GM04503 (cell line): ENCODE measurements at places on chromosomes 4 and X.
A peak's percentile ranks its signal among the peaks of the same experiment; 100 is the strongest.

GRCh38 chr4:13403833-13404232 lies 80.3 kb downstream of the RAB28 start:
- no peak for DNase-seq

GRCh38 chr4:173332021-173332487 lies 2.1 kb downstream of the HMGB2 start:
- DNase-seq, result no peak

DNA sequence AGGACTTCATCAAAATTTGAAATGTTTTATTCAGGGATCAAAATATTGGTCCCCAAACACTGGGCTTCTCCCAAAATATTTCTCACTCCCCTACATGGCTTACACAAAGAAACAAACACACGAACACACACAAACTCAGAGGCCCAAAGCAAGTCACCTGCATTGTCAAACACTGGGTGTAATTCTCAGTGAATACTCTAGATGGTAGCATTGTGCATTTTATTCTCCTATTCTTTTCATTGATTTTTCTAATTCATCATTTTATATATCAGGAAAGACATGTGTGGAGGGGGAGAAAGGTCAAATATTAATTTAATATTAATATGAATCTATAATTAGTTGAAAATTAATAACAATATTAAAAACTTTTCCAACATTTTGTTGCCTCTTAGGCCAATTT lies 72.3 kb upstream of the TNMD start:
- no peak for DNase-seq

- DNase-seq, result no peak
These were observed 315.9 kb downstream of the MAPK10 start for GRCh38 chr4:86043755-86044592.

GRCh38 chr4:10694151-10694827 lies 9.7 kb upstream of the CLNK start:
- no peak for DNase-seq

DNA sequence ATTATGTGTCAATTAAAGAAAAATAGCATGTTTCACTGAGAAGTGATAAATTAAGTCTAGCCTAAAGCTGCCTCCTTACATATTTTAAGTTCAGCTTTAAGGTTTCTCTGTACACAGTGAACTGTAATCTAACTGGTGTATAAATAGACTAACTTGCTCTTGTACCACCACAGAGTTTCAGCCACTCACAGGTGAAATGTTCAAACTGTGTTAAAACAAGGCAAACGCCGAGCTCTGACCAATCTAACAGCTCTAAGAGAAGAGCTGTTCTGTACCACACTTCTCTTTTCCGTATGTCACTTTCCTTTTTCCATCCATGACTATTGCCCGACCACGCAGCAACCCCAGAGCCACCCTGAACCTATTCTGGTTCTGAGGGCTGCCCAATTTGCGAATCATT lies 64.5 kb downstream of the DCHS2 start:
- no peak for DNase-seq

GRCh38 chr4:116949856-116950255 lies 135.5 kb downstream of the TRAM1L1 start:
- DNase-seq, result no peak

- DNase-seq, result no peak
These were observed 8.5 kb downstream of the SLC25A43 start for GRCh38 chrX:119407681-119408080.

GRCh38 chrX:40327085-40327484 lies 229.3 kb upstream of the BCOR start:
- DNase-seq, result no peak

GRCh38 chr4:81905971-81906370 lies 434.3 kb upstream of the RASGEF1B start:
- no peak for DNase-seq

GRCh38 chrX:131677655-131678628 lies 134.1 kb downstream of the OR13H1 start:
- DNase-seq, result no peak

- DNase-seq, result no peak
These were observed 57.5 kb upstream of the WDR1 start for GRCh38 chr4:10173754-10174749.

GRCh38 chr4:6221851-6222760 lies 21.8 kb upstream of the JAKMIP1 start:
- no peak for DNase-seq

- DNase-seq, result peak; percentile 49
These were observed 112.0 kb upstream of the TBL1X start for GRCh38 chrX:9352694-9353411.

GRCh38 chrX:31178064-31178768 lies 106.4 kb upstream of the FTHL17 start:
- no peak for DNase-seq

DNA sequence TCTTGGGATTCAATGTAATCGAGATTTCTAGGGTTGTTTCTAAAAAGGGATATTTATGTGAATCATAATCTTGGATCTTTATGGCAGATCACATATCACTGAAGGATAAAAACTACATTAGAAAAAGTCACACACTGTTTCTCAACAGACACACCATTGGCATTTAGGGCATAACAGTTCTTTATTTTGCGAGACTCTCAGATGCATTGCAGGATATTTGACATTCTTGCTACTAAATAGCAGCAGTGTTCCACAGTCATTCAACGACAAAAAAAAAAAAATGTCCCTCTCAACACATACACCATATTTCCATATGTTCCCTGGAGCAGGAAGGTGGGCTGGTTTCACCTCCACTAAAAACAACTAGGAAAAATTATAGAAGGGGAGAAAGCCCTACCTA lies 243.4 kb upstream of the PCDH18 start:
- no peak for DNase-seq

- no peak for DNase-seq
These were observed 26.3 kb downstream of the RTL5 start for GRCh38 chrX:72105436-72105835.

GRCh38 chrX:115021121-115021520 lies 3.7 kb upstream of the IL13RA2 start:
- no peak for DNase-seq

DNA sequence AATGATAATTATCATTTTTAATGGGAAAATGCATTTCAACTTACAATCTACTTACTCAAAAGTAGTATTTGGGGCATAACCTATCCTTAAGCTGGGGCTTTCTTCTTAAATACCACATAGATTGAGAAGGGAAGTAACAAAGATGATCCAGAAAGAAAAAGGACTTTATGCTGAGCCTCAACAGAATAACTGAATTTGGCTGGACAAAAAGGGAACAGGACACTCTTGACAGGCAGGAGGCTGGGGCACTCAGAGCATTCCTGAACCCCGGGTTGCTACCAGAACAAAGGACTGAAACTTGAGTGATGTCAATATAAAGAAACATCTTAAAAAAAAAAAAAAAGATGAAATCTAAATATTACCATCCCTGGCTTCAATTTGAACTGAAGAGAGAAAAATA lies 23.9 kb downstream of the RELL1 start:
- DNase-seq, result no peak

- DNase-seq, result no peak
These were observed 93.8 kb downstream of the MANBA start for GRCh38 chr4:102667001-102667400.

- DNase-seq, result no peak
These were observed 31.3 kb downstream of the IGFBP7 start for GRCh38 chr4:57078685-57079521.

DNA sequence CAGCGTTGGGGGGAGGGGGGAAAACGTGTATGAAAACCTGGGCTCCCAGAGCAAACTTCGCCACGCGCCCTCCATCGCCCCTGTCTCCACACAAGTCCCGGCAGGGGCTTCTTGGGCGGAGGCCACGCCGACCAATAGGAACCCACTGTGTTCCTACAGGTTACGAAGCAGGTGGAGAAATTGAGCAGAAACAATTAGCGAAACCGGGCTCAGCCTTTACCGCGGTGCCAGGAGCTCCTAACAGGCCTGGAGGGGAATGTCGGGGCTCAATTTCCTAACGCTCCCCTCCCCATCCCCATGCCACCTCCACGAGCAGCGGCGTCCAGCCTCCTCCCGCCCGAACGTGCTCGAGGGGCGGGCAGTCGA lies 589 bp upstream of the KIT start:
- no peak for DNase-seq

DNA sequence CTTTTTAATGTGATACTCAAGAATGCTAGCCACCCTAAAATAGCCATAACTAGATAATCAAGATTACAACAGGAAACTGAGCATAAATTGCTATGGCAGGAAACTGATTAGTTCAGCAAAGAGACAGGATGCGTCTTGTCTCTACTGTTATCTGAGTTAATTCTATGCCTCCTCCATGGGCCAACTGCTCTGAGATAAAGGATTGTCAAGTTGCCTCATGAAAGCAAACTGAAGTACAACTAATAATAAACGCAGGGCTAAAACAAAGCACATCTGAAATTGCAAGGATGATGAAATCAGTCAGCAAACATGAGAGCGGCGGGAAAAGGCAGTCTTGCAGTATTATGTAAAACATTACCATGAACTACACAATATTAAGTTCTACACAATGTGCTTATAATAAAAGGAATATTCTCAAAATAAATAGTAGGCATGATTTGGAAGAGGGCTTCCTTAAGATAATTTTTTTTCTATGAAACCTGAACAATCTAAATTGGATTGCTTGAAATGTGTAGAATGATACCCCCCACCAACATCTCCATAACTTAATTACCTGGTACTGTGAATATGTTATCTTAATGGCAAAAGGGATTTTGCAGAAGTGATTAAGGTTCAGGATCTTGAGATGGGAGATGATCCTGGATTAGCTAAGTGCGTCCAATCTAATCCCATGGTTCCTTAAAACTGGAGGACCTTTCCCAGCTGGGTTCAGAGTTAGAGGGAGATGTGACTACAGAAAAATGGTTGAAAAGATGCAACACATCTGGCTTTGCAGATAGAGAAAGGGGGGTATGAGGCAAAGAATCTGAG lies 65.9 kb downstream of the ANTXR2 start:
- no peak for DNase-seq

DNA sequence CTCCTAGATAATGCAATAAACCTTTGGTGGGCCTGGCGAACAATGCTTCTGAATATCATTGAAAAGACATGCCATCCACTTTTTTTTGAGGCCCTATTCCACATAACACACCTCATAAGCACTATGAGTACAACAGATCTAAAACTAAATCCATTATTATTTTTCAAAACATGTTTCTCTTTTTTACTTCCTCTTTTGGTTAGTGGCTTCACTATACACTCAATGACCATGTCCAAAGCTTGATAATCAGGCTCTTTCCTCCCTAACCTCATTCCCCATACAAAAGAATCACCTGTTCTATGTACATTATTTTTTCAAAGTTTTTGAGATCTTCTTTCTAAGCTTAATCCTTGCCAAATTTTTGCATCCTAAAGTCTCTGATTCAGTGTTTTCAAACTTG lies 20.4 kb upstream of the NPY2R start:
- DNase-seq, result no peak

GRCh38 chr4:94758141-94758699 lies 465 bp downstream of the BMPR1B start:
- DNase-seq, result no peak

DNA sequence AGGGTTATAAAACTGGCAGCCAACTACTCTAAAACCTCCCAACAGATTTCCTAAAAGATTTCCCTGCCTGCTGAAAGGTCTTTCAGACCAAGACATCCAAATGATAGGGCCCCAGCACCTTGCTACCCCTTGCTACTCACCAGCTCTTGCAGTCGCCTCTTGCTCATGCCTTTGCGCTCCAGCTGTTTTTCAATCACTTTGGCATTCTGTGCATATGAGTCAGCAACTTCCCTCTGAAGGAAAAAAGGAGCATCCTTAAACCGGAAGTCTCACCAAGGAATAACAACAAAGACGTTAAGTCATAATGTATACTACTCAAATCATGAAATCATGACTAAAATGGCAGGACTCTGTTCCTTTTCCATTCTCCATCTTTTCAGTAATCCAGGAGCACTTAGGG lies 24.0 kb downstream of the STEEP1 start:
- DNase-seq, result peak; percentile 42

GRCh38 chrX:130079824-130080406 lies 30.4 kb downstream of the ELF4 start:
- DNase-seq, result peak; percentile 50

- no peak for DNase-seq
These were observed 70.8 kb downstream of the LUZP4 start for GRCh38 chrX:115360220-115360781.

DNA sequence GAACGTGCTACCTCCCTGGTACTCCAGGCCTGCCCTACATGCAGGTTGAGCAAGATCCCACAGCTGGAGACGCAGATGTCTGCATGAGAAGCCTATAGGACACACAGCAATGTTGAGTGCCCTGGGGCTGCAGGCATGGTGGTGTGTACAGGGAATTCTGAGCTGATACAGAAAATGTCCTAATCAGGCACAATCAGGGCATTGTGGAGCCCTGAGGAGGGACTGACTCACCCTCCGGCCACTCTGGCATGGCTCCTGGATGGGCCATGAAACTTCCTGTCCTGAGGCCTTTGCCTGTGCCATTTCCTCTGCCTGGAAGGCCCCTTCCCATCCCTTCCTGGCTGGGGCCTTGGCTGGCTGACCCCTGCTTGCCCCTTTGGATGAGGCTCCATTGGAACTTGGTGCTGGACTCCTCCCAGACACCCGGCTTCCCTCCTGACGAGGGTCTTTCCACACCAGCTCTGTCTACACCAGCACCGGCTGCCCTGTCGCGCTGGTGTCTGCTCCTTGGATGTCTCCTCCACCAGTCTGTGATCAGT lies 16.7 kb upstream of the AFAP1 start:
- DNase-seq, result no peak

DNA sequence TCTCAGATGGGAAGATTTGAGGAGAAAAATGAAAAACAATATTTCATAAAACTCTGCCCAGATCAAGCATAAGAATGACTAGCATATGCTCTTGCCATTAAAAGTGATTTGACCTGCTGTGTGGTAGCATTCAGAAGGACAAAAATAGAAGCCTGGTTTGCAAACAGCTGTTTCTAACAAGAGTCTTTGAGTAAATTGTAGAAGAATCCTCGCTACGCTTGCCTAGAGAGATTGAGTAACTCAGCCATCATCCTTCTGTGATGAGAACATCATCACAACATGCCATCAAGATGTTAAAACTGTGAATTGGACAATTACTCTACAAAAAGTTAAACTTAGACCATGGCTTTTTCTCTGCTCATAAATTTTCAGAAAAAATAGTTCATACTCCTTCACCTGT lies 168.9 kb upstream of the PUDP start:
- peak; percentile 89 for DNase-seq

GRCh38 chr4:169337510-169337909 lies 66.8 kb upstream of the SH3RF1 start:
- DNase-seq, result peak; percentile 97

- DNase-seq, result peak; percentile 49
These were observed 10.3 kb downstream of the RTL5 start for GRCh38 chrX:72121383-72121782.

DNA sequence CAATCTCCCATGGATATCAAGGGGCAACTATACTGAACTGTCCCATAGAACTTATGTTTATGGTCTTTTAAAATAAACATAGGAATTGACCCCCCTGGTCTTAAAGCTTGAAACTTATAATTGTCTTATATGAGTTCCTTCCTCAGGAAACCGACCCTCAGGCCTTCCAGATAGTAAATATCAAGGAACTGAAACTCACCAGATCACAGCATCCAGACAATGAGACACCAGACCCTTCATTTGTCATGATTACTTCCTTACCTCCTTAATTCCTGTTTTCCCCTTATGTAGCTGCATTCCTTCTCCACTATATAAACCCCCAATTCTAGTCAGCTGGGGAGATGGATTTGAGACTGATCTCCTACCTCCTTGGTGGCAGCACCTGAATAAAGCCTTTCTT lies 94.8 kb upstream of the GRPR start:
- DNase-seq, result no peak

GRCh38 chr4:1041936-1042330 lies 30.5 kb downstream of the FGFRL1 start:
- DNase-seq, result no peak
